ENCODE measurements at places on chromosomes 3 and 15.

- no peak for DNase-seq
Measured at GRCh38 chr15:40731034-40731433, 24.0 kb downstream of the RMDN3 start.

DNA sequence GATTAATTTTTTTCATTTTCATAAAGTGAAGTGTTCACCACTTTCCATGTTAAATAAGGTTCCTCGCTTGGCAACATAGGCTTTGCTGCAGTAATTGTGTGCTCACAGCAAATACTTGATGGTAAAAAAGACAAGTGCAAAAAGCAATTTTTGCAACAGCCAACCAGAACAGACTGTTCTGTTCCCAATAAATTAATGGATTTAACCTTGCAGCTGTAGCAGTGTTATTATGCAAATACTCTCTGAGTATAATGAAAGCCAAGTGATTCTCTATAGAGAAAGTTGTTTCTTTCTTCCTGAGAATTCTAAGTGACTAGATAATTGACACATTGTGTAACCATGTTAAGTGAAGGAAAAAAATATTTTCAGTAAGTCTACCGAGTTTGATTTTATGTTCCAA lies 183.7 kb upstream of the NAALADL2 start:
- no peak for DNase-seq

DNA sequence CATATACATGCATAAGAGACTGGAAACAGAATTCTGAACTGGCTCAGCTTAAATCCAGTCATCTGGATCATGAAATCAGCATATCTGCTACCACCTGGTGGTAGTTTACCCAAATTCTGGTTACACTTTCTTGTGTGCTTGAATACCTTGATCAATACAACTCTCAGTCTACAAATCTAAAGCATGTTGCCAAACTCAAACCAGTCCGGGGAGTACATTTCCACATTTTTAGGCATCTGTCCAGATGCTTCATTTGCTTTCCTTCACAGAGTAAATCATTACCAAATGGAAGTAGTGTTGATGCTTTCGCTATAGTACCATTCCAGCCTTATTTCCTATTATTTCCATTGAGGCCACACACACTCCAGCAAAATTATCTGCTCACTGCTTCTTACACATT lies 126.4 kb downstream of the P2RY1 start:
- no peak for DNase-seq

GRCh38 chr3:186169379-186169778 lies 60.5 kb upstream of the ETV5 start:
- DNase-seq, result no peak

DNA sequence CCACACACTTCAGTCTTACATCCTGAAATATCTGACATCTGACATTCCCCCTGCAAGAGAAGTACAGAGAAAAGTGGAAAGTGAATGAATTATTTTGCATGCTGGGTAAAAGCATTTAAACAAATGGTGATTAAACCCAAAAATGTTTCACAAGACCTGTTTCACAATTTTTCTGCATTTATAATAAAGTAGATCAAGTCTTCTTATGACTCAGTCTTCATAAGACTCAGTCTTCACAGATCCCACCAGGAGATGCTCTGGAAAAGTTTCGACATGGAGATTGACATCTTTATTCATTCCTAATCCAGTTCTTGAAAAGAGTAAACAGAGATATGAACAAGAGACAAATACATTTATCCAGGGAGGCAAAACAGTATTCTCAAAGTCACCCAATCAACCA lies 13.2 kb upstream of the EDC3 start:
- DNase-seq, result no peak

- DNase-seq, result no peak
Measured at GRCh38 chr3:9311228-9311627, 51.6 kb upstream of the THUMPD3 start.

- no peak for DNase-seq
Measured at GRCh38 chr3:165638034-165638433, 199.2 kb downstream of the BCHE start.

GRCh38 chr3:61177450-61177849 lies 73.8 kb downstream of the FHIT start:
- DNase-seq, result no peak

DNA sequence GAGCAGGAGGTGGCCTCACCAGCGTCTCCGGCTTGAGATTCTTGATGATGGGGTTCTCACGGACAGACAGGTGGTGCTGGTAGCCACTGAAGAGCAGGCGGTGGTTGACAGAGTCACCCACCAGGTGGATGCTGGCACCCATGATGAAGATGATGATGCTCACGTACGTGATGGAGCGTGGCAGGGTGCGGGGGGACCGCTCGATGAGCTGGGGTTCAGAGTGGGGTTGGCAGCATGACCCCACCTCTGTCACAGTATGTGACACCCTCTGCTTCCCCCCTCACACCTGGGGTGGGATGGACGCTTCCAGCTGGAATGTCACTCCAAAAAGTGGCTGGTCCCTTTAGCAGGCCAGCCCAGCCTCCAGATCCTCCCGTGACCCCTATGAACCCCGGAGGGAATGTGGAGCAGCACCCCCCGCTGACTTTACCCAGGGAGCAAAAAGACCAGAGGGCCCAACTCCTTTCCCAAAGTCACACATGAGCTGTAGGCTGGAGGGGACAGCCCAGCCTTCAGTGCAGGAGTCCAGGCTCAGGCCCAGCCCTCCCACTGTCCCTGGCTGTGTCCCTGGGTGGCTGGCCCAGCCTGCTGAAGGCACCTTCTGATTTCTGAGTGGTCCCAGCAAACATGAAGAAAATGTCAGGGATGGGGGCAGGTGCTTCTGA lies 6.7 kb upstream of the CALML4 start:
- no peak for DNase-seq

DNA sequence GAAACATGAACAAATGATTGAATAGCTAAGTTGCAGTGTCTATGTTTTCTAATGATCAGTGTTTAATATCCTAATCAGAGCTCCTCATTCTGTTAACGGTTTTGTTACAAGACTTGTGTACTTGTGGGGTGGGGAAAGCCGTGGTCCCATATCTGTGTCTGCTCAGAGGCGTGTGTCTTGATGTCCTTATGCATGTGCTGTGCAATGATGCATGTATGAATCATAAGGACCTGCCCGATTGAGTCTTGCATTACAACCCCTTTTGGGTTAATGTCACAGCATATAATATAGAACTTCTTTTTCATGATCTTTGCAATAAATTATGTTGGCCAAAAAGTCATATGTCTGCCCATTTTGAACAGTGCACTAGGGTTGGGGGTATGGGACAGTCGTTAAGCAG lies 233.4 kb downstream of the ITPR1 start:
- DNase-seq, result no peak

All from CD4-positive, alpha-beta T cell treated with Interleukin-12 subunit alpha and Interleukin-12 subunit beta, for 1 hour (primary cell).